ENCODE measurements at places on chromosomes 2 and 18.

DNA sequence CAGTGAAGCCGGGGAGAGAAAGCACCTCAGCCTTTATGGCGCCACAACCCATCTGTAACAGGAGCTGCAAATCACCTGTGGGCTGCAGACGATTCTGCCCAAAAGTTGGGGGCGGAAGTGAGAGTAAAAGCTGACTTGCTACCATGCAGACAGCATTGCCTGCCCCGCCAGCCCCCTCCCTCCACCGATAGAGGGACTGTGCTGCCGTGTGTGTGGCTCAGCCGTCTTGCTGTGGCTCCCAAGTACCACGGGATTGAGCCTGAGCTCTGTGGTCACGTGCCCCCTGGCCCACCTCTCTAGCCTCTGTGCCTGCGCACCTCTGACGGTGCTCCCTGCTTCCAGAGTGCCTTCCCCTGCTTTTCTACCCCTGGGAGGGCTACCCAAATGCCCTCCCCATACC is 79.6 kb downstream of the GLI2 start:
- DNase-seq, result no peak

GRCh38 chr18:2956056-2956455 is 56.9 kb downstream of the LPIN2 start:
- DNase-seq, result no peak

DNA sequence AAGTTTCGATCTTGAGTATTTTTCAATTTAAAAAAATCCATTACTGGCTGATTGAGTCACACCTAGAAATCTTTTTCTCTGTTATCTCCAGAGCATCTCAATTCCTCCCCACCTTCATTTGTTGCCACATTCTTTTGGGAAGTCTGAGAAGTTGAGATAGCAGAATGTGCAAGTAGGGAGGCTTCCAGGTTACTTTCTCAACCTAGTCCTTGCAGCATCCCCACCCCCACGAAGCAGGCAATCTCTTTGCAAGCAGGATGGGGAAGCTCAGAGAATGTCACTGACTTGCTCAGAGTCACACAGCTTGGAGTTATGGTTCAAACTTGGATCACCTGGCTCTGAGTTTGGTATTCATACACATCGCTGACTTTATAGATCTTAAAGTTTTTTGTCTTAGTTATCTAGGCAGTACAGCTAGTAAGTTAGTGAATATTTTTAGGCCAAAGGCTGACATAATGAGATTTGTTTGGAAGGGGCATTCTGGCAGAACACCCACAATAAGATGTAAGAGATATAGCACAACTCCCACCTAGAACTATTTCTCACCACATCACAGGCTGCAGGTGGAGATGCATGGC is 25.9 kb upstream of the LCLAT1 start:
- DNase-seq, result no peak

DNA sequence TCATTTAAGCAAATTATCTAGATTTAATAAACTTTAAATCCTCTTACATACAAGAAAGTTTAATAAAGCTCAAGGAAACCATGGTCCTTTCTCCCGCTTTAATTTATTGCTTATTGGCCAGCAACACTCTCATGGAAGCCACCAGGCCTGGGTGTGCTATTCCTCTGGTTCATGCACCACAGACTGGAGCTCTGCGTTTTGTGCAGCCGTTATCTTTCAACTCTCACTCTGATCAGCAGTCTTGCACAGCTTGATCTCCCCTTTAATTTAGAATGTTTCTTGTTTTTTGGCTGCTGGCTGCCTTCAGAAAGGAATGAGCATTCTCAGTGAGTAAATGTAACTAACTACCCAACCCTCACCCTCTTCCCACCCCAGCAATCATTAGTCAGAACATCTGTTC is 318.7 kb downstream of the MEIS1 start:
- no peak for DNase-seq

GRCh38 chr2:75290600-75291150 is 91.4 kb upstream of the TACR1 start:
- no peak for DNase-seq

- no peak for DNase-seq
Measured at GRCh38 chr2:121134728-121135127, 150.3 kb downstream of the TFCP2L1 start.

- no peak for DNase-seq
Measured at GRCh38 chr2:3644891-3645605, 13.0 kb upstream of the ALLC start.

GRCh38 chr18:54117853-54118773 is 106.4 kb downstream of the MBD2 start:
- no peak for DNase-seq

DNA sequence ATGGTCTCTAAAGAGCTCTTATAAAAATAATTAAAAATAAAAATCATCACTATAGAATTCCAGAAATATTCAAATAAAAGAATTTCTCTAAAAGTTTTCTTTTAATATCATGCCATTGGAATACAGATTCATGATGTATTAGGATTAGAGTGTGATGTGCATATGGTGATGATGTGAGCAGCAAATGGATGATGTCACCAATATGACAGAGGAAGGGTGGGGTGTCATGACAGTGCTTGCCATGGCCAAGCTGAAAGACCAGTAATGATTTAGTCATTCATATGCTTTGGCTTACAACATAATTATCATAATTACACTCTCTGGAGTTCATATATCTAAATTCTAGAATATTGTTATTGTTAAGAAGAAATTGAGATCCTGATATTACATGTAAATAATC is 27.4 kb upstream of the TTC32 start:
- no peak for DNase-seq

DNA sequence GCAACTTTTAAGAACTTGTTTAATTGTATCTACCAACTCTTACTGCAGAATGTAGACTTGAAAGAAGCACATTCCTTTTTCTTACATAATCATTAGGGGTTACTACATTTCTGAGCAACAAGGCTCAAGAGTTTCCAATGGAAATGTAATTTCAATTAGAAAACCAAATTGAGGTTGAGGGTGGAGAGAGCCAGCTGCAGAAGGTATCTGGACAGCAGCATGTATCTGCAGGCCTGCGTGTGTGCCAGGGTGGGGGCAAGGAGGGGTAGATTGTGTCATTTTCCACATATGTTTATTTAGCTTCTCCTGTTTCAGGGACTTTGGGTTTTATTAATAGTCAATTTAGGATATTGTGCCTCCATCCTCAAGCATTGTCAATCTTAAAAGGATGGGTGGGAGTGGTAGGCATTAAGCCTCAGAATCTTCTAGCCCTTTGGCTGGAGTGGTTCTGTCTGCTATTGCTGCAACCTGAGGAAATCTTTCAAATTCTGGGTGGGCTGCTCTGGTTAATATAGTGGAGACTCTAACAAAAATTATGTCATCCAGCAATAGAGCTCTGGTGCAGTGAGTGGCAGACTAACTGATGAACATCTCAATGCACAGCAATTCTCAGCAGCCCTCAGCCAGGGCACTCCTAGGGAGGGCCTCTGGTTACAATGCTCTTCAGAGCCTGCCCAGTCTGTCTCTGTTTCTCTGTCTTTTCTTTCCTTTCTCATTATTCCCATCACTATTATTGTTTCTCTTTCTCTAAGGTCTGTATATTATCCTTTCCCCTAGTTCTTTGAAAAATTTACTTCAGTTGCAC is 151.4 kb downstream of the RPIA start:
- DNase-seq, result no peak

- peak; percentile 31 for DNase-seq
Measured at GRCh38 chr2:223797811-223798721, 39.3 kb downstream of the AP1S3 start.

GRCh38 chr2:3470166-3470651 is 49.1 kb downstream of the ADI1 start:
- DNase-seq, result peak; percentile 69

DNA sequence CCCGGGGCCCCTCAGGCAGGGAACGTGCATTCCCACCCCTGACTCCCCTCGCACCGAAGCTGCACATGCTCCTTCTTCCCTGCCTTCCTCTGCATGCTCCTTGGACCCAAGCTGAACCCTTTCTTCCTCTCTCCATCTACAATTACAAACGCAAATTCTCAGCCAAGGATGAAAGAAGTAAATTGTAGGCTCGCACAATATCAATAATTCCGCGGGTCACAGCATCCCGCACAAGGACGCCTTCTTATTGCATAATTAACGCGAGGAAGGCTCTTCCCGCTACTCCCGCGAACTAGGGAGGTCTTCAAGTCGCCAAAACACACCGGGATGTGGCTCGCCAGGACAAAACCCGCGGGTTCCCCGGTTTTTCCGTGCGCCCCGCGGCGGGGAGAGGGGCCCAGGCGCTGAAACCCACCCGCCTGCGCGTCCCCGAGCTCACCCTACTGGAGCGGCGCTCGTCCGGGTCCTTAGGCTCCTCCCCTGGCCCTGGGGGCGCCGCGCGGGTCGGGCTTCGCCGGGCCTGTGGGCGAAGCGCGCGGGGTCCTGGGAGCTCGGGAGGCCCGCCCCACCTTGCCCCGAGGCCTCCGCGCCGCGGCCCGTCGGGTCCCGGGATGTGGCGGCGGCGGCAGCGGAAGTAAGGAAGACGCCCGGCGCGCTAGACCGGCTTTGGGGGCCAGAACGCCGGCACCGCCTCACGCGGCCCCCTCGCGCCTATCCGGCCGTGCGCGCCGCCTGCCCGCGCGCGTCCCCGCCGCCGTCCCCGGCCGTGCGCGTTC is at the start of gene CHST10:
Gene CHST10 (minus strand): TSS at position 734 of the 776 bp plus-strand sequence. CDS start 10,993 bp downstream, outside the sequence.
- peak; percentile 12 for DNase-seq
